Motor neuron (in vitro differentiated cells): ENCODE measurements at places on chromosomes 4 and X.

DNA sequence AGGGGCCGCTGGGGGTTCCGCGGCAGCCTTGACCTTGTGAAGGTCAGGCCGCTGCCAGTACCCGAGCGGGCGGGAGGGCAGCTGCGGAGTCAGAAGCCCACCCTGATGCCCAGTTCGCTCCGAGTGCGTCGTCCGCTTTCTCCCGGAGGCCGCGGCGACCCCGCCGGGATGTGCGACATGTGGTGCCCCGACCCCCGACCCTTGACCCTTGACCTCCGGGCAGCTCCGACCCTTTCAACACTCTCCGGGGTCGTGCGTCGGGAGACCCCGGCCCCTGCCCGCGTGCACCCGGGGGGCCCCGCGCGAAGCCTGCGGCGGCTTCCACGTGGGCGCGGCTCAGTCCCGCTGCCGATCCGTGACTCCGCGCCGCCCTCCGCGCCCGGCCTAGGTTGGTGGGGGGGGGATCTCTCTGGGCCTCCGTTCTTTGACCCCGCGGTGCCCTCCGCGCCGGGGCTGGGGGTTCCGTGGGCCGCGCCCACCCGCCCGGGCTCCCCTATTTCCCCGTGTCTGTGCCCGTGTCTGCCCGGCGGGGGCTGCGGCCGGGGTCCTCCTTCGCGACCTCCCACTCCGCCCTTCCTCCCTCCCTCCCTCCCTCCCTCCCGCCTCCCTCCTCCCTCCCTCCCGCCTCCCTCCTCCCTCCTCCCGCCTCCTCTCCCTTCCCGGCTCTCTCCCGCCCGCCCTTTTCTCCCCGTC is 609 bp upstream of the SLC25A6 start:
- peak; percentile 44 for ATAC-seq

- ATAC-seq = no peak
Measured at GRCh38 chr4:128303986-128304385, 16.4 kb upstream of the PGRMC2 start.

GRCh38 chr4:62133101-62133897 is 933.2 kb downstream of the ADGRL3 start:
- ATAC-seq = no peak

DNA sequence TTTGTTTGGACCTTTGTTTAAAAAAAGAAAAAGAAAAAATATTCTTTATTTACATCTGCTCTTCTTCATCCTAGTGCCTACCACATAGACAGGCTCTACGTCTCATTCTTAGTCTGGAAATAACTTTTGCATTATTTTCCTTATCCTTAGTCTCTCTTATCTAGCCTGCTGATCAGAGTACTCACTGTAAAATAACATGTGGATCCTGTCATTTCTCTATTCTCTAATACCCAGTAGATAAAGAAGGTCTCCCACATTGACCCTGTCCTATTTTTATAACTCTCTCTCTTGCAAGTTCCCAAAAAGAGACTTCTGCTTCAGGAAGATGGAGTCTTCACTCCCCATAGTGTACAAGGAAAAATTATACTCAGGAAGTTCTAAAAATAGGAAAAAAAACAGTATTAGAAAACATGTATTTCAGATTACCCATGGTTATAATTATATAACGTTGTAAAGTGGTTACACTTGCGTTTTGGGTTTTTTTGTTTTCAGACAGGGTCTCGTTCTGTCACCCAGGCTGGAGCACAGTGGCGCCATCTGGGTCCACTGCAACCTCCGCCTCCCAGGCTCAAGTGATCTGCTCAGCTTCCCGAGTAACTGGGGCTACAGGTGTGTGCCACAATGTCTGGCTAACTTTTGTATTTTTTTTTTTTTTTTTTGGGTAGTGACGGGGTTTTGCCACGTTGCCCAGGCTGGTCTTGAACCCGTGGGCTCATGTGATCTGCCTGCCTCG is 23.8 kb downstream of the ZFX start:
- ATAC-seq = no peak

- ATAC-seq = no peak
Measured at GRCh38 chrX:36753602-36754001, 254.6 kb upstream of the FAM47C start.

DNA sequence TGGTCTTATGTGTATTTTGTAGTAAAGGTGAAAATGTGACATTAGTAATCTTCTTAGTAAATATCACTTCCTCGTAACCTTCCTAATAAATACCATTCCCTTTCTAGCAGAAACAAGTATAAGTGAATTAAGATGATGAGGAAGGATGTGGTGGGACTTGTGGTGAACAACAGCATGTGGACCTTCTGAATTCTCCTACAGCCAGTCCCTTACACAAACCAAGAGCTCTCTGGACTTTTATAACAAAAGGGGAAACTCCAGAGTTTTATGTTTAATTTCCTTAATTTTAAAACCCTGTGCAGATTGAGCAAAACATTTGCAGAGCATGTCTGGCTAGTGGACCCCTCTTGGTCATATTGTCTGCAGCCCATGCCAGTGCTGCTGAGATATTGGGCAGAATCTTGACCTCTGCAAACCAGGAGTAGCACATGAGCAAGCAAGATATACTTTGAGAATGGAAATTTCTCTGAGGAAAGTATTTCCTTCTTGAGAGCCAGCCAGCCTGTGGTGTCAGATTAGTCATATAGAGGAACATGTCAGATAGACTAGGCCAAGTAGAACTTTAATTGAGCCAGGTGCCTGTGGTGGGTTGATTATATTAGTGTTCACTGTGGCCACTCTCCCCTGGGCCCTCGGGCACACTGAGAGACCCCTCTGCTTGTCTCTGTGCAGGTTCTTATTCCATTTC is 328.2 kb downstream of the DKK2 start:
- no peak for ATAC-seq

DNA sequence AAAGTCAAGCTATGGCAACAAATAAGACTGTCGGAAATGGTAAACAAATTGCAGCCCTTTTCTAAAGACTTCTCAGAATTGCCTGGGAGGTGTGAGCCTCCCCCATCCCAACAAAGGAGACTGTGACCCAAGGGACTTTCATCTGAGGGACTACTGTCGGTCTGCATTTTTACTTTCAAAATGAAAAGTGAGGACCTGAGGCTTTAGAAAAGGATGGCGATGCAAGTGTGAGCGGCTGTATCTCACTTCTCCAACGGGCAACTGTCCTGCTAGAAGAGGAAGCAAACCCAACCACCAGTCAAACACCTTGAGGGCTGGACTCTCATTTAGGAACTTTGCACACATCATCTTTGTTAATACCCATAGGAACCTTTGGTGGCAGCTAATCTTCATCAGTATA is 62.6 kb upstream of the CLNK start:
- no peak for ATAC-seq

GRCh38 chr4:165011403-165011802 is 20.4 kb upstream of the TRIM60 start:
- ATAC-seq = no peak

- no peak for ATAC-seq
Measured at GRCh38 chr4:177263818-177264217, 45.9 kb upstream of the NEIL3 start.

- ATAC-seq = no peak
Measured at GRCh38 chr4:10179957-10180602, 63.5 kb upstream of the WDR1 start.

DNA sequence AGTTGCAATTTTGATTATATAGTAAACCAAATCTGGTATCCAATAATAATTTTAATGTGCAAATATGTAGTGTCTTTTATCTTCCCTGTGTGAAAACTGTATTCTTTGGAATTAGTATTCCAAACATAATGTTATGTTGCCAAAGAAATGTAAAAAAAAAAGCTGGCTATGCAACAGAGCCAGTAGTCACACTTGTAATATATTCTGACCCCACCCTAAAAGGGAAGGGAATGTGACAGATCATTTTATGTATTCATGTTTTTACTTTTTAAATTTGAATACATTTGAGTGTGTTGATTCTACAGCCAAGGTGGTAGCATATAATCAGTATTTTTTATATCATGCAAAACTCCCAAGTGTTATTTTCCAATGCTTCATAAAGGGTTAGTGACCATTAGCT is 27.9 kb upstream of the MCUB start:
- ATAC-seq = no peak

GRCh38 chrX:15814771-15815365 is 24.6 kb downstream of the ZRSR2 start:
- no peak for ATAC-seq

DNA sequence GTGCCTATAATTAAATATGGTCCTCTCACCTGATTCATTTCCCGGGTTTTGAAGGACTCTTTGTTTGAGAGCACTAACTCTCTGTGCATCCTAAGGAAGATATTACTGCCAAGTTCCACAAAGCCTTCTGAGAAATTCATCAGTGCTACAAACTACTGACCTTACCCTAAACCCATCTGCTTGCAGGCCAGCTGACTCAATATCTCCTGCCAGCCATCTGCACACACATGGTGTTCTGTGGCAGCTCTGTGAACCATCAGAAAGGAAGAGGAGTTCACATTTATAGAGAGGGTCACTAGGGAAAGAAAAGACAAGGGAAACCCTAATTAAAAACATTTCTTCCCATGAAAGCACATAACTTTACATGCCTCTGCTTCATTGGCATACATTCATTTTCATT is 156.7 kb downstream of the ATP10D start:
- no peak for ATAC-seq

DNA sequence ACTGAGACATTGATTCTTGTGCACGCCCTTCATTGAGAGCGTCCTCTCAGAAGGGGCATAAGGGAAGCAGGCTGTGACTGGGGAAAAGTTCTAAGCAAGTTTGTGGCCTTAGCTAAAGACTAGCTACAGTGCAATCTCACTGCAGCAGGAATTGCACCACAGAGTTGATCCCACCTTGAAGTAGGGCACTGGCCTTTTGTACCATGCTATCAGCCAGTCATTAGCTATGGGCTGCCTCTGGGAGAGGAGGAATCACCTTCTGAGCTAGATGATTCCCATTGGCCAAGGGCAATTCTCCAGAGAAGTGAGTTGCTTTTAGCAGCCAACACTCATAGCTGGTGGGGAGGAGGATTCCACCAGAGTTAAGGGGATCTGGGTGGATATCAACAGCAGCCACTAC is 142.6 kb upstream of the SCML1 start:
- no peak for ATAC-seq

DNA sequence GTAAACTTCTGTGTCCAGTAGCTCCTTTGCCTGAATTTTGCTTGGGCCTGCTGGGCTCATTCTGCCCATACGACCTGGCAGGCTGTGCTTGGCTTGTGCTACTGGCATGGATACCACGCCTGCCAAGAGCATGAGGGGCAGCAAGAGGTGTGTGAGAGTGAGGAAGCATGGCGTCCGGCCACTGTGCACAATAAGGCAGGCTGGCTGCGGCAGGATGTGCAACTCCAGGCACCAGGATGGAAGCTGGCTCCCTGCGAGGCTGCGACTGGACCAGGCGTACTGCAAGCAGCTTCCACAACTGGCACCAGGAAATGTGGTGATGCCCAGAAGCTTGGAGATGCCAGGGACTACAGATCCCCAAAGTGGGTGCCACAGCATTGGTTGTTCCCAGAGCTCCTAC is 709.3 kb downstream of the PCDH18 start:
- ATAC-seq = no peak

GRCh38 chr4:5399124-5399523 is 309.2 kb downstream of the EVC2 start:
- peak; percentile 47 for ATAC-seq

DNA sequence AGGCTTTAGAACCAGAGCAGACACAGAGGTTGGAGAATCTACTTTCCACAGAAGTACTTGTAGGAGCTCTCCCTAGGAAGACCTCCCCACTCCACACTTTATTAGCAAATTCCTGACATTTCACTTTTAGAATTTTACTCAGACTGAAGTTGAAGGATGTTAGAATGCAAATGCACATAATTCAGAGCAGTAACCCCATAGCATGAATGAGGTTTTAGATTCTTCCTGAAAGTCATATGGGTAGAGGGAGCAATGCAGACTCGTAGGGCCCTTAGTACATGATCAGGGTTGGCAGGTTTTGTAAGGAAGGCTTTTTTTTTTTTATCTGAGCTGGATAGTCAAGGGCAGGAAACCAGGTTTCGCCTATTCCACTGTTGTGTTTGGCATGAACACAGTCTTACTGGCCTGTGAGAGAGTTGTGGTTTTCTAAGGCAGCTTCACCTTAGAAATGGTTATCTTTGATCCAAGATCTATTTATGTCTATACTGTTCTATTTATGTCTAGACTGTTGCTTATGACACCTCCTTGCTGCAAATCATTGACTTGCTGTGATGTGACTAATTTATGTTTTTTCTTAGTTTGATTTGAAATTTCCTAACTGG is 48.9 kb downstream of the SPATA18 start:
- no peak for ATAC-seq

GRCh38 chr4:8473920-8474590 is 33.5 kb downstream of the TRMT44 start:
- ATAC-seq = no peak

GRCh38 chr4:5217421-5217820 is 166.1 kb downstream of the STK32B start:
- no peak for ATAC-seq

DNA sequence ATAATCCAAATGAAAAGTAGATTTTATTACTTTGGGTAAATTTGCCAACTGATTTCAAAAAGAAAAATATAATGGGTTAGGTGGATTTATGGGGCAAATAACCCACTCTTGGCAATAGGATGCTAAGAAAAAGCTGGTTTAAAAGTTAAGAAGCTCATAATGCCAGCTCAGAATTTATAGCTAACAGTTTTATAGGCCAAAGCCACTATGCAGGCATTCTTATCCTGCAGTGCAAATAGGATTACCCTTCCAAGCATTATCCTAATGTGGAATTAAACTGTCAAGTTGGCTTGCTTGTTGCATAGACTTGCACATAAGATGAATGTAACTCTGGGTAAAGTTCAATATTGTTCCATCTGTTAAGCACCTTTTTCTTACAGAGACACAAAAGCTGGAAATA is 703.0 kb downstream of the PCDH18 start:
- ATAC-seq = peak; percentile 62

GRCh38 chrX:19372170-19372546 is 28.4 kb downstream of the PDHA1 start:
- peak; percentile 86 for ATAC-seq

DNA sequence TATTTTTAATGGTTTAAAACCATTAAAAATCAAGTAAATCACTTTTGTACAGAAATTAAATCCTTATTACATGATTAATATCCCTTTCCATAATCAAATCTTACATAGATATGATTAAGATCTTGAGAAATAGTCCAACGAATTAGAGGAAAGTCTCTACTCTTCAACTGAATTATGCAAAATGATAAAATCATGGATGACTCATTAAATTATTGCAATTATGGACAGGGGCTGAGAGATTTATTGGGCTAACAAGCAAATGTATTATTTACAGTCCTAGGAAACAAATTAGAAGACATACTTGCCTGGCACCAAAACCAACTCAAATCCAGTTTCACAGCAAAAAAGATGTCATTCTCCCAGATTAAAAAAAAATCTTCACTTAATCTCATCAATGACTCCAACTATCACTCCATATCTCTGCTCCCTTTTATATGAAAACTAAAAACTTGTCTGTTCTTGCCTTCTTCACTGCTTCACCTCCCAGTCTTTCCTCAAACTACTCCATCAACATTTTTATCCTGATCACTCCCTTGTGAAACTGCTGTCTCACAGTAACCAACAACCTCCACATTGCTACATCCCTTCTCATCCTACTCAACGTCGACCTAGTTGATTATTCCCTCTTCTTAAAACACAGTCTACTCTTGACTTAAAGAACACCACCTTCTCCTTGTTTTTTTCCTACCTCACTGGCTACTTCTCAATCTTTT is 18.4 kb upstream of the DDX60 start:
- no peak for ATAC-seq
